T47D (cell line): ENCODE measurements at places on chromosomes 7 and 10.

DNA sequence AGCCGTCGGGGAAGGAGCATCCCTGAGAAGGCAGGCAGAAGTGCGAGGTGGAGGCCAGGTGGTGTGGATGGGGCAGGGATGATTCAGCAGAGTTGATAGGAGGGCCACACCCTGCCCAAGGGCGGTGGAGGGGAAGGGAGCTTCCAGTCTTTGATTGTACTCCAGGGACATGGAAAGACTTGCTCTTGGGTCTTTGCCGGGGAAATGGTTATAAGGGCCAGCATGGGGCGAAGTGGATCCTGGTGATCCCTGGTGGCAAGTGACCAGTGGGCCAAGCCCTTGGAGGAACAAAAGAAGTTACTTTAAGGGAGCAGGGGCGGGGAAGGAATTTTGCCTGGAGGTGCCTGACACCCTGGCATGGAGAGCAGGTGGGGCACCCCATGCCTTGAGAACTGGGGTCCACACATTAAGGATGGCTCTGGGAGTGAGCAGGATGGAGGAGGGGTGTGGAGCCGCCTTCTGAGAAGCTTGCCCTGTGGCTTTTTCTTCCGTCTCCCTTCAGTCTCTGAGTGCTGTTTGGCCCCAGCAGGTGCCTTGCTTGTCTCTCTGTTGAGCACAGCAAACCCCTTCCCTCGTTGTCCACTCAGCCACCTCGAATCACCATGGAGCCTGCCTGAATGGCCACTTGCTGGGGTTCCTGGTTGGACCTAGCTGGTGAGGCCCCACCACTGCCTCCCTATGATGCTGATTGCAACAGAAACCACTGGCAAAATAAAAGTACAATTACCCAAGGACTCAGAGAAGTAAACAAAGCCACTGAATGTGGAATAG, 83.9 kb downstream of the RAMP3 start:
- DNase-seq: no peak

- peak; percentile 51 for DNase-seq
Observed at GRCh38 chr10:125048094-125048864, 106.4 kb downstream of the ZRANB1 start.

- no peak for DNase-seq
Observed at GRCh38 chr10:36526033-36526432, 599.4 kb upstream of the ANKRD30A start.

DNA sequence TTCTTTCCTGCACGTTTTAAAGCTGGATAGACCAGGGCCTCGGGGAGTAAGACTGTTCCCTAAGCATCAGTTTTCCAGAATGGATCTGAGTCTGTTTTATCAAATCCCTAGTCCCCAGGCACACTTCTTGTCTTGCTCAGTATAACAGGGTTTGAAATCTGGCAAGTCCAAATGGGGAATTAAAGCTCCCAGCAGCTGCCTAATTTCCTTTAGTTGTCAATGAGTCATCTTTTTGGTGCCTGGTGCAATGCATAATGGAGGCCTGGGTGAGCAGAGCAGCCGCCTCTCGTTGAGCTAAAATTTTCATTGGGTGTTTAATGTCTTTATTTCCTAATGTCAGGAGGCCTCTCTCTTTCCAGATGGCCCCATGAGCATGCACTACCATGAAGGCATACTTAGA, 87.9 kb downstream of the STRA8 start:
- DNase-seq: no peak

- DNase-seq: no peak
Observed at GRCh38 chr10:98577168-98577567, 130.4 kb upstream of the HPS1 start.

DNA sequence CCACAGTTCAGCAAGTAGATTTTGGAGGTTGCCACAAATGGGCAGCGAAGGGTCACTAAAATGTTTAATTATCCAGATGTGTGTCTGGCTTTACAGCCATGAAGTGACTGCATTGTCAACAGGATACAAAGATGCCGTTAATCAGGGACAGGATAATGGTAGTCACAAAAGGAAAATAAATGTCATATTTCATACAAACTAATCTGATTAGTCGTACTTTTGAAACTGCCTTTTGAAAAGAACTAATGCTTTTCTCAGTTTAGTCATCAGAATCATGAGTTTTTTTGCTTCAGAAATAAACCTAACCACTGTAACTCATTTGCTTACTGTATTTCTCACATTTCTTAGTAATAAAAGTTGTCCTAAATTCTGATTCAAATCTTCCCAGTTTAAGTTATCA, 22.2 kb upstream of the WNT16 start:
- DNase-seq: no peak

DNA sequence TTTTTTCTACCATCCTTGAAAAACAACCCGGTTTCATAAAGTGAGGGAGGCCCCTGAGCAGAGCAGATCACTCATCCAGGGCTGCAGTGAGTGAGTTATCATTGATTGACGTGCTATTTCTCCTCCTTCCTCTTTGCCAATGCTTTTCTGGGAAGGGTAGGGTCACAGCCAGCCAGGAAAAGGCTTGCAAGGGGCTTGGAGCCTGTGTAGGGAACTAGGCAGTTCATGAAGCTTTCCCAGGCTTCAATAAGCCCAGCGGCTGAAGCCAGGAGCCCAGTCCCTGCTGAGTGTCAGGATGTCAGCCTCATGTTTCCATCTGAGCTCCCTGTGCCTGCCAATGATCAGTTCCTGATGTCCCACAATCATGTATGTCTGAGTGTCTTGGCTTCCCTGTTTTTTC, 584.7 kb downstream of the GALNT17 start:
- no peak for DNase-seq

- no peak for DNase-seq
Observed at GRCh38 chr10:93150289-93150688, 76.6 kb downstream of the CYP26A1 start.

GRCh38 chr10:24568042-24568441, 155.6 kb downstream of the ARHGAP21 start:
- no peak for DNase-seq

DNA sequence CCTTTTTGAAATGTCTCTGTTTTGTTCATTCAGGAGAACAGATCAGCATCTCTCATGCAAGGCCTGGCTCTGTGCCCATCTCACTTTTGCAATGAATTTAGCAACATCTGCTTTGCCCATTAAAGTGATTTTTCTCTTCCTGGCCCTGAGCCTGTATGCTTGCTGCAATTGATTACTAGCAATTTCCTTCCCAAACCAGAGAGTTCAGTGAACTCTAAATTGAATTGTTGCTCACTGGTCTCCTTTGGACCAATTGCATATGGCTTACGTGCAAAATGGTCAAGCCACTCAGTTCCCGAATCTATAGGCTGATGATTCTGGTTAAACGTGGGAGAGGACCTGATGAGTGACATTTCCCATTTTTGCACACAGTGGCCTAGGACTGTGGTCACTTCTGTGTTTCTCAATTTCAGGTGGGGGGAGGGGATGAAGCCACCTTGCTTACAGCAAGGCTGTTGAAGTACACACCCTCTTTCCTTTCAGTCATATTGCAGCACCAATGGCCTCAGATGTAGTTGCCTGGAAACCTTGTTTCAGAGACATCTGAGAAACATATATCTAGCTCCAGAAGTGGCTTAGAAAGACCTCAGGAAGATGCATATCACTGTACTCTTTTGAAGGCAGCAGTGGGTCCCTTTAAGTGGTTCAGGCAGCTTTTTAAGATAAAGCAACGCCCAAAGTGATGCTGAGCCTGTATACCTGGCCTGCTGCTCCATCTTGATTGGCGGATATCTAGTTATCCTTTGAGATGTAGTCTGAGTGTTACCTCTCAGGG, 201.4 kb downstream of the PTEN start:
- DNase-seq: no peak

DNA sequence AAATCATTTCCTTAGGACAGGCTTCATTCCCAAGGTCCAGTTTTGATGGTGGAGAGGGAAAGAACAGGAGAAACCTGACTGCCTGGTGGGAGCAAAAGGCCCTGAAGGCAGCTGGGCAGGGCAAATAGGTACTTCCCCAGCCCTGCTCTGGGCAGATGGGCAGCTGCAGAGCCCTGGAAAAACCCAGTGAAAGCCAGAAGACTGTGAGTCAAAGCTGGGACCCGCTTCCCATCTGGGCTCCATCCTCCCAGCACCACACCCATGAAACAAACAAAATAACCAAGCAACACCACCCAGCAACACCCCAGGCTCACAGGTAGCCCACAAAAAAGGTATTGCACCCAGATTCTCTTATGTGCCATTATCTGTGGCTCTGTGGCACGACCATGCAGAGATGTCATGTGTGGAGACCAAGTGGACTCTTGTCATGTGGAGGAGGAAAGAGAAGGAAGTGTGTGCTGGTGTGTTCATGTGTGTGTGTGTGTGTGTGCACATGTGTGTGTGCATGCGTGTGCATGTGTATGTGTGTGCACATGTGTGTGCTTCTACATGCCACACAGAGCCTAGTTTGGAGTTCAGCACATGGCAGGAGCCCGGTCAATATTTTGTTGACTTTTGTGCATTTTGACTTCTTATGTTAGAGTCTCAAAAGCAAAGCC, 9.8 kb downstream of the CLRN3 start:
- DNase-seq: no peak

GRCh38 chr10:103062854-103063590, 130.1 kb downstream of the NT5C2 start:
- DNase-seq: peak; percentile 72

GRCh38 chr7:22115689-22116088, 170.0 kb upstream of the CDCA7L start:
- DNase-seq: no peak

DNA sequence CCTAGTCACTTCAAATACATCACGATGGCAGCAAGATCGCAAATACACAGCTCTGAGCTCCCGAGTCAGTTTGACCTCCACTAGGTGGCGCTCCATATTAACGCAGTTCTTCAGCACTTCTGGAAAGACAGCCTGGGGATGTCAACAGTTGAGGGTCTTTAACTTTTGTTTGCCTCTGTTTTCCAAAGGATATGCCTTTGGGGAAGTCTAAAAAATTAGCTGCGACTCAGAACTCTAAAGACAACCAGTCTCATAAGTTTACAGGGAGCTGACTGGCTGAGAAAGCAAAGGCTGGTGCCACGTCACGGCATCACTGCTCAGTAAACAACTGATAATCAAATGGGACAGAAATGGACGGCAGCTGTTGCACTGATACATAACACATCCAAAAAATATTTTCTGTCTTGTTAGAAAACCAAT, 458.8 kb downstream of the SORCS1 start:
- peak; percentile 69 for DNase-seq

DNA sequence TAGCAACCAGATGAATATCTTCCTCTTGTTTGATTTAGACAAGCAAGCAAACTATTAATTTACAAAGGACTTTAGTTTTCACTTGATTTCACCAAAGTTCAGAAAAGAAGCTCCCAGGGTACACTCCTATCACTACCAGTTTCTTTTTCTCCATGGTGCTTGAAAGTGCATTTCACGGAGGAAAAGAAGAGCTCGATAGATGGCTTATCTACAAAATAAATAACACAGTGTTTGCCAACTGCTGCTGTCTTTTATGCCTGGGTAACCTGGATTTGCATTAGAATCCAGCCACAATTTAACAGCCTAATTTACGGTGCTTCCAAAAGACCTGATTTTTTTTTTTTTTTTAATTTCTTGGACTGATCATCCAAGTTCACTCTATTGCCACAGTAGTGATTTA, 275.7 kb downstream of the GPR37 start:
- peak; percentile 35 for DNase-seq

- peak; percentile 42 for DNase-seq
Observed at GRCh38 chr10:58781873-58782488, 269.3 kb downstream of the BICC1 start.

DNA sequence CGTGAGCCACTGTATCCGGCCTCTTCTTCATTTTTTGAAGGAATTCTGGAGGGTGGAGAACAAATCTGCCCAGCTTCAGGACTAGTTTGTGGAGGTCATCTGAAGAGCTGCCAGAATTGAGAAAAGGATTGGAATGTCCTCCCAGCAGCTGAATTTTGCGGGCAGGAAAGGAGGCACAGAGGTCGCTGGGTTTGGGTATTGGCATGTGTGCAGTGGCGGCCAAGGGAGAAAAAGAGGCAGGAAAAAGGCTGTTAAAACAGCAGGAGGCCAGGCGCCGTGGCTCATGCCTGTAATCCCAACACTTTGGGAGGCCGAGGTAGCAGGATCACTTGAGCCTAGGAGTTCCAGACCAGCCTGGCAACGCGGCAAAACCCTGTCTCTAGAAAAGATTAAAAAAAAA, 80.4 kb downstream of the HIP1 start:
- no peak for DNase-seq

DNA sequence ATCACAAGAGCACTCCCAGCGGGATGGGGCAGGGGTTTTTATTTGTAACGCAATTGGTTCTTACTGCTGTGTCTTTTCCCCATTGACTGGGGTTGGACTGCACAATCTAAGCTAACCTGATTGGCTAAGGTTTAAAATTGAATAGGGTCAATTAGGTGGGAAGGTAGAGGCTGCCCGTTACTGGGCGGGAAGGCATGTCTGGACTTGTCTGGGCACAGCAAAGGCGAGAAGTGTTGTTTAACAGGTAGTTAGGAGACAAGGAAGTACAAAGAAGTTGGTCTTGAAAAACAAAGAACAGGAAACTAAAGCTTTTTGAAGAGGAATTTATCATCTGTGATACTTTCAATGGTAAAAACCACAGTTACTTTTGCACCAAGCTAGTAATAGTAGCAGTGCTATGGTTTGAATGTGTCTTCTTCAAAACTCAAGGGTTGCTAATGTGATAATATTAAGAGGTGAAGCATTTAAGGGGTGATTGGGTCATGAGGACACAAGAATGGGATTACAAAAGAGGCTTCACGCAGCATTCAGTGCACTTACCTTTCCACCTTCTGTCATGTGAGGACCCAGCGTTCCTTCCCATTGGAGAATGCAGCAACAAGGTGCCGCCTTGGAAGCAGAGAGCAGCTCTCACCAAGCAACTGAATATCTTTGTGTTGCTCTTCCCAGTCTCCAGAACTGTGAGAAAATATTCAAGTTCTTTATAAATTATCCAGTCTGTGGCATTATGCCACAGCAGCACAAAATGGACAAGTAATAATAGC, 875.5 kb upstream of the SORCS1 start:
- DNase-seq: peak; percentile 35

GRCh38 chr10:73813333-73813732, 1.9 kb upstream of the NDST2 start:
- no peak for DNase-seq

DNA sequence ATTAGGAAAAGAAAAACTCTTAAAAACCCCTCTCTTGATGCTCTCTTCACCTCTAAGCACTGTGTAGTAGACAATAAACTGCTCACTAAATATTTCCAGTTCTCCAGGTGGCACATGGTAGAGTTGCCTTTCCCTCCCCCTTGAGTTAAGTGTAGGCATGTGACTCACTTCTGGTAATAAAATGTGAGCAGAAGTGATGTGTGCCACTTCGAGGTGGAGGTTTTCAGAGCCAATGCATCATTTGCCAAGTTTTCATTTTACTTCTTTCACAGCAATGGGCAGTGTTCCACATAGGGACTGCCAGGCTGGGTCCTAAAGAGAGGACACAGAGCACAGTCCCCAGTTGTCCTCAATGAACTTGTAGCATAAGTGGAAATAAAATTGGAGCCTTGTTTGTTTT, 131.6 kb upstream of the NPY start:
- DNase-seq: no peak

DNA sequence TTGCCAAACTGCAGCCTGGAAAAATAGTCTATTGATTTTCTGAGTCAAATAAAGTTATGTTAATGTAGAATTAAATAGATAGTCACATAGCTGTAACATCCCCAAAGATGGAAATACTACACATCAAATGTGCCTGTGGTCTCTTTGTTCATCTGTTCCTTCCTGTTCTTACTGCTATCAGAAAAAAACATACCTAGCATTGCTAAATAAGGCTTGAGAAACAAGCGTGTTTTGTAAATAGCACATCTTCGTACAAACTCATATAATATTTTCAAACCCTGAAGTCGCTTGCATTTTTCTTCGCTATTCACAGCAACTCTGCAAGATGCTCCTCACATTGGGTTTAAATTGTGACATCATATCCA, 116.1 kb downstream of the KLF6 start:
- DNase-seq: no peak
